ENCODE measurements at places on chromosomes 3 and 15.

GRCh38 chr3:32685543-32686185 lies 676 bp downstream of the CNOT10 start:
- DNase-seq = no peak

DNA sequence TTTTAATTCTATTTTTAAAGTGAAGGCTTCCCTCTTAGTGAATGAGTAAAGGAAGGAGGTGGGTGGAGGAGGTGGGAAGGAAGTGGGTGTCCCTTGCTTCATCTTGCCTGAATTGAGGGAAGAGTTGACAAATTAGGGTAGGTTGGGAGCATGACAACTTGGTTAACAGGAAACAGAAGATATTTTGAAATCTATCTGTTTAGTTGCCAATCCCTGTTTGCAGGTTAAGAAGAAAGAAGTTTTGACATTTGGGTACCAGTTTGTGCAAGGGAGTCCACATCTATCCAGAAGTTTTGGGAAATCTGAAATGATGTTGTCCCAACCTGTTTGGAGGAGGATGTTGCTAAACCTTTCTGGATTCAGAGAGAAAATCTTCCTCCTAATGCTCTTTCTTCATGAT lies 204.1 kb upstream of the SUCLG2 start:
- no peak for DNase-seq

DNA sequence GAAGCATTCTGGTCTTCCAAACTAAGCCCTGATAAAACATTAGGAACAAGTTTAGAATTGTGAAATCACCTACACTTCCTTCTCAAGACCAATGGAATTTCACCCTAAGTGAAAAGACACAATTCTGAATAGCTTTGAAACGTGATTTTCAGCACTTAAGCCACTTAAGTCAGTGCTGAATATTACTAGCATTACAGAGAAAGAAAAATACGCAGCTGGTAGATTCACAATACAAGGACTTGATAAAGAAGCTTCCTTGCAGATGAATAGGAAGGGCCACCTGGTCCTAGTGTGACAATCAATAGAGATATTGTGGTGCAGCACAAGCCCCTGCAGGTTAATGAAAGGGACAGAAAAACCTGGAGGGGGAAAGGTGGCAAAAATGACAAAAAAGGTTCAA lies 353.1 kb upstream of the ALCAM start:
- no peak for DNase-seq

- DNase-seq = no peak
Observed at GRCh38 chr3:153714588-153715290, 406.5 kb upstream of the ARHGEF26 start.

DNA sequence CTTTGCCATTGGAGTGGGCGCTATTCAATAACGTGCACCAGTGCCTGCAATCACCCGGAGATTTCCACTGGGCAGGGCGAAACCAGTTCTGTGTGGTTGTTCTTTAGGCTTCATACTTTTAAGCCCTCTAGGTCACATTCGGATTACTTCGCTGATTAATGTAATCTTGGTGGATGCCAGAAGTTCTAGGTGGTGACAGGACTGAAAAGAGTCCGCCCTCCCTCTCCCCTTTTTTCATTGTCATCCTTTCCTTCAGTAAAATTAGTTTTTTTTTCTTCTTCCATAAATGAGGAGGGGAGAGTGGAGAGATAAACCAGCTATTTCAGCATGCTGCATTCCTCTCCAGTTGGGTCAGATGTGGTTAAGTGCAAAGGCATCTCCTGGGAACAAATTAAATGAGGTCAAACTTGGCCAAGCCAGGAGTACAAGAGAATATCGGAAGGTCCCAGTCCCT lies 2.3 kb upstream of the SLC2A2 start:
- DNase-seq = no peak

GRCh38 chr15:80445300-80446041 lies 41.3 kb downstream of the ARNT2 start:
- no peak for DNase-seq

DNA sequence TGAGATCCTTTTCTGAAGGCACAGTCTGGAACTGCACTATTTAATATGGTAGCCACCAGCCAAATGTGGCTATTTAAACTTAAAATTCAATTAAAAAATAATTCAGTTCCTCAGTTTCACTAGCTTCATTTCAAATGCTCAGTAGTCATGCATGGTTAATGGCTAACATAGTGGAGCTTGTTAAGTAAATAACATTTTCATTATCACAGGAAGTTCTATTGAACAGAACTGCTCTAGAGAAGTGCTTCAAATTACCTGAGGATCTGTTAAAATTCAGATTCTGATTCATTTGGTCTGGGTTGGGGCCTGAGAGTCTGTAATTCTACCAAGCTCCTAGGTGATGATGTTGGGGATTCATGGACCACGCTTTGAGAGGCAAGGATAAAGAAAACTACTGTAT lies 109.6 kb upstream of the THRB start:
- no peak for DNase-seq

GRCh38 chr3:171317171-171317570 lies 143.0 kb downstream of the TNIK start:
- DNase-seq = no peak

- no peak for DNase-seq
Observed at GRCh38 chr3:73656241-73656890, 31.6 kb upstream of the PDZRN3 start.

- DNase-seq = no peak
Observed at GRCh38 chr3:191383124-191383523, 52.8 kb upstream of the UTS2B start.

- DNase-seq = no peak
Observed at GRCh38 chr3:121637922-121638321, 22.8 kb downstream of the HCLS1 start.

DNA sequence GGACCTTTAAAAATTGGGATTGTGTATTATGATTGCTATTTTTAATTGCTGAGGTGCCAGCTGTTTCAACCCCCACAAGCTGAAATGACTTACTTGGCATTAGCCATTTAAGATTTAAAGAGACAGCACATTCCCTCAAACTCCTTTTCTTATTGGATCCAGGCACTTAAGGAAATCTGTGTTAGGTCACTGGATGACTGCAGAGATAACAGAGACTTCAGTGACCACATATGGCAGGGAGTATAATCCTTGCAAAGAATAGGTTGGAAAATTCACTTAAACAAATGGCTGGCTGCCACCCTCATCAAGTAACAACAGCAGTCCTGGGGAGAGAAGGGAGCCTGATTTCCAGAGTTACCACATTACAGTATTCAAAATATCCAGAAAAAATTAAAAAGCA lies 66.6 kb downstream of the SLMAP start:
- no peak for DNase-seq

- no peak for DNase-seq
Observed at GRCh38 chr15:64991536-64992135, 1.9 kb upstream of the SPG21 start.

DNA sequence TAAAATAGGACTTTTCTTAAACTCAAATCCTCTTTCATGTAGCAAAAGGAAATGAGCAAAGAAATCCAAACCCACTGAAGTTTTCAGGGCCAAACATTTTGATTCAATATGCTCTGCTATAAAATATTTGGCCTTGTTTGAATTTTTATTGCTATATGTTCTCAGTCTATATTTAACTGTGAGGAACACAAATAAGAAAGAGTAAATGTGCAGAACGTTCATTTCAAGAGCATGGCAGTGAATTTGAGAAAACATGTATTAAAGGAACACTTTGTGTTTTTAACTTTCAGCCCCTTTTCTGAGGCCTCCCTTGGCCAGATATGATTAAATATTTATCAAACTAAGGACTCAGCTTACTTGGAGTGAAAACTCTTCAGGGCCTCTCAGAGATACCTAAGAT lies 124.7 kb upstream of the CCNL1 start:
- DNase-seq = no peak

DNA sequence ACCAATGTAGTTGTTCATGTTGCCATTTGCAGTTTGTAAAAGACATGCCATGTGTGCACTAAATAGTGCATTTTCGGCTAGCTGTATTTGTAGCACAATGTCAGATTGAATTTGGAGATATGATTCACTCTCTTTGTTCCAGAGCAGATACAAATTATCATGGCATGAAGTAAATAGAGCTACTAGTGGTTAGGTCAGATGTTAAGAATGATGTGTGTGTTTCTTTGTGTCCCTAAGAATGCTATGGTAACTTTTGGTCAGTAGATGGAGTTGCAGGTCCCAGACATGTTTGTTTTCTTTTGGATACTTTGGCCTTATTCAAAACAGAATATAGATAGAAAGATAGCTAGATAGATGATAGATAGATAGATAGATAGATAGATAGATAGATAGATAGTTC lies 595.8 kb downstream of the NLGN1 start:
- no peak for DNase-seq
